ENCODE measurements at places on chromosomes 4 and X.
A peak's percentile ranks its signal among the peaks of the same experiment; 100 is the strongest.

- no peak for DNase-seq
These were observed 164.0 kb downstream of the STAG2 start for GRCh38 chrX:124125471-124125870.

GRCh38 chrX:124211312-124211942 is 121.0 kb upstream of the TEX13D start:
- DNase-seq: no peak

GRCh38 chr4:111806331-111806730 is 338.9 kb upstream of the FAM241A start:
- DNase-seq: no peak

DNA sequence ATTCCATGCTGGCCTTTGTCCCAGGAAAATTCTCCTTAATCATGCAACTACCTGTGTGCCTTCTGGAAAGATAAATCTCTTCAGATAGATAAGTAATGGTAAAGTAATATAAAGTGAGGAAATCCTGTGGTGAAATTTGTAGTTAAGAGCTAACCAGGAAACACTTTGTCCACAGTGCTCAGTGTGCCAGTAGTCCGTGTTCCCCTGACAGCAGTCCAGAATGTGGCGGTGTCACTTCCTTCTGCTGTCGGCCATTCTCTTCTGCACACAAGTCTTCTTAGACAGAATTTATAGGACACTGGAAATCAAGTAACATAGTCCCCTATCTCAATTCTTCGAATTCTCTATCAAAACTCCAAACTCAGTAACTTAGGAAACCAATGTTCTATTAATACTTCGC is 5.7 kb upstream of the CXXC4 start:
- DNase-seq: no peak

DNA sequence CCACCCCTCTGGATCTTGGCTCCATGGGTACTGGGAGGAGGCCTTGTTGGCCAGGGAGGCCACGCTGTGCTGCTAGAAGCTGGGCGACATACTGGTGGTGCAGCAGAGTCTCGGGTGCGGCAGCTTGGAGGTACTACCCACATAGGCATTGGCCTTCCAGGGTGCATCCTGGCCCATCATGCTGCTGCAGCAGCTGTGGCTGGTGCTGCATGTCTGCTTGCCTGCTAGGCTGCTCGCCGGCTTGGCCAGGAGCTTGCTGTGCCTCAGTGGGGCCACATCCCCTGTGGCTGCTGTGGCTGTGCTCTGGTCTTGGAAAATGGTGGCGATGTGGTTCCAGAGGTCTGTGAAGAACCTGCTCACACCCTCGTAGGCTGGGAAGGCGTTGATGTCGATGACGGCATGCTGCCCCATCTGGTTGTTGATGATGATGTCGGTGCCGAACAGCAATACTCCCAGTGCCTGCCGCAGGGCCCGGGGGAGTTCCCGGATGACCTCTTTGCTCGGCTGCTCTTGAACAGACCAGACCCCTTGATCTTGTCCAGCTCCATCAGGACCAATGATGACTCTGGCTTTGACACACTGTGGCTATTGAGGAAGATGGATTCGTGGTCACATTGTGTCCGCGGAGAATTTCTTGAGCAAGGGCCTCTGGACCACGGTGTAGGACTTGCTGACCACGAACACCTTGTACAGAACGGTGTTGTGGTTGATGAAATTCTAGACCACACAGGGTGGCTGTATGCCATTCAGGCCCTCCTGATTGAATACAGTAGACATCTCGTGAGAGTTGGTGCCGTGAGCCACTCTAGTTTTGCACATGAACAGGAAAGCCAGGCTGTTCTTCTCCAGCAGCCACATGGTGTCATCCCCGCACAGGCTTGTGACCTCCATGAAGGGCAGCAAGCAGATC is 11.8 kb downstream of the RBM10 start:
- DNase-seq: no peak

DNA sequence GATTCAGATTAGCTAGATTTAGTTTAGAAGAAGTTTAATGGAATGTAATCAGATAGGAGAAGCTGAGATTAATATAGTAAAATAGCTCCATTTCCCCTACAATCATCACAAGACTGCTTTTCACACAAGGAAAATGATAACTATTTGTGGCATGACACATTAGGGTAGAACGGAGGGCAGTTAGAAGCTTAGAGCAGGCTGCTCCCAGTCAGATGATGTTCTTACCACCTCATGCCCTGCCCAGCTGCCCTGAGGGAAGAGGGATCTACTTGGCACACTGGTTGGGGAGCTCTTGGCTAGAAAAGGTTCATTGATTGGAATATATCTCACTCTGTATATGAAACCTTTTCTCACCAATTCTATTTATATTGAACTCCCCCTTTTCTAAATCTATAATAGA is 180.7 kb upstream of the IL15 start:
- DNase-seq: no peak

GRCh38 chrX:131828482-131828881 is 194.6 kb upstream of the STK26 start:
- no peak for DNase-seq

GRCh38 chr4:40984051-40984450 is 230.3 kb downstream of the APBB2 start:
- DNase-seq: no peak

- no peak for DNase-seq
These were observed 7.3 kb upstream of the DAPP1 start for GRCh38 chr4:99809326-99809725.

- DNase-seq: no peak
These were observed 988.4 kb upstream of the TENM3 start for GRCh38 chr4:181254771-181255170.

GRCh38 chr4:186598686-186599085 is 43.3 kb upstream of the MTNR1A start:
- DNase-seq: no peak

- no peak for DNase-seq
These were observed 826.2 kb upstream of the TENM3 start for GRCh38 chr4:181416966-181417365.

GRCh38 chr4:83643036-83643435 is 107.1 kb downstream of the GPAT3 start:
- no peak for DNase-seq

DNA sequence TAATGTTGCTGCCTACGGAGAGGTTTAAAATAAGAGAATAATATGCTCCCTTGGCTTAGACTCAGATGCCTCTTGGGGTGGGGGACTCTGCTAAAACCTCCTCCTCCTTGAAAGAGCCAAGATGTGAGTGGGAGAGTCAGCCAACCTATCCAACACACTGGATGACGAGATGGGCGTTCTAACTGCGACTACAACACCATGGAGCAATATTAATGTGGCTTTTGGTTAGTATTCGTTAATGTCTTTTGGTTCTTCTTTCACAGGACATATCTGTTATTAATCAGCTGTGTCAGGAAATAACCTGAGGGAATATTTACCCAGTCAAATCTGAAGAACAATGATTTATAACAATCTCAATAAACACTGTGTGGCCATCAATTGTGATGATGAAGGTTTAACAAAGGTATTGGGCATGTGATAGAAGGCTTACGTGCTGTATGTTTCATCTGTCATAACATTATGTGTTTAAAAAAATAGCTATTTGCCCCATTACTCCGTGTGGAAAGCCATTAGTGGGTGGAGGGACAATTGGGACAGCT is 143.5 kb upstream of the FTHL17 start:
- DNase-seq: no peak

DNA sequence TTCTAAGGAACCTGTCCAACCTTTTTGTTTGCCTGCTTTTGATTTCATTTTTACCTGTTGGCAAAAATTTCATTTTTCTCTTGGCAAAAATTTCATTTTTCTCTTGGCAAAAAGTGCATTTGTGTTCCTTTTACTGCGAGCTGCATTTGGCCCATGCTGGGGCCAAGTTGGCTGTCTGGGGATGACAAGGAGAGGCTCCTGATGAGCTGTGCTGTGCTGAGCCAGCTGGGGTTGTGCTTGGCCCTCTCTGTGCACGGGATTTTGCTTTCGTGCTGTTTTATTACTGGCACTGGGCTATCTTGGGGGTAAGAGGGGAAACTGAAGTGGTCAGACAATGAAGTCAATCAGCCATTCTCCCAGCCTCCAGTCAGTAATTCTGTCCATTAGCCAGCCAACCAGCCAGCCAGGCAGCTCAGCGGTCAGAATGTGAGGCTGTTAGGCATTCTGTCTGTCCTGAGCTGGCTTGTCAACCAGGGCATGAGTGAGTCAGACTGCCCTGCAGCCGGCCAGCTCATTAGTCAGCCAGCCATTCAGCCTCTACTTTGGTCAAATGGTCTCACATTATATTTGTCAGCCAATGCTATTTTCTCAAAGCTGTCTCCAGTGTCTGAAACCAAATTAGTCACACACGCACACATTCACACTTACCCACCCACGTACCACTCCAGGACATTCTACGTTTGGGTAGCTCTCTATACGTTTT is 56.9 kb upstream of the PRPS1 start:
- DNase-seq: peak; percentile 35

DNA sequence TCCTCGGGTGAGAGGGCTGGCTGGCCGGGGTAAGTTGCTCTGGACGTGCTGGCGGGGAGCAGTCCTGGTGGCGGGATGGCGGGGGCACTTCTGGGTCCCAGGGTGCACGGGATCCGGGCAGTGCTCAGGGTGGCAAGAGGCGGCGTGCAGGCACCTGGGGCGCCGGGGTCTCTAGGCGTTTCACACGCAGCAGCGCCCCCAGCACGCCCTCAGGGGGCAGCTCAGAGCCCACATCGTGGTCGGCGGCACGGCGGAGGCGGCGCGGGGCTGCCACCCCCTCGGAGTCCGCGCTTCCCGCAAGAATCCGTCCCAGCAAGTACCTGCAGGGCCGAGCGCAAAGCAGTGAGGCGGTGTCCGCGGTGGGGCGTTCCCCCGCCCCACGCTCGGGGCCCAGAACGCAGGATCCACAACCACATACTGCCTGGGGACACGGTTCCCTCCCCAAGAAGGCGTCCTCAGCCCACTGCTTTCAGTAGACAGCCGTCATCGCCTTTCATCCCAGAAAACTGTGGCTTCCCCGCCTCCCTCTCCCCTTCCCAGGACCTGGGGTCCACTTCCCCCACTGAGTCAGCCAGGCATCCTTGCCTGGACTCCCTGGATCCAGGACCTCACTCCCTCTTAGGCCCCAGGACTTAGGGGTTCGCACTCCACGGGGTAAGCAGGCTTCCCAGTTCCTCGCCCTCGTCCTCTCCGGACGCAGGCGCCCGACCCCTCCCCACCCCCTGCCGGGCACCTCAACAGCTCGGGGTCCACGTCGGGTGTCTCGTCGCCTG is 4.1 kb downstream of the PCSK1N start:
- no peak for DNase-seq

DNA sequence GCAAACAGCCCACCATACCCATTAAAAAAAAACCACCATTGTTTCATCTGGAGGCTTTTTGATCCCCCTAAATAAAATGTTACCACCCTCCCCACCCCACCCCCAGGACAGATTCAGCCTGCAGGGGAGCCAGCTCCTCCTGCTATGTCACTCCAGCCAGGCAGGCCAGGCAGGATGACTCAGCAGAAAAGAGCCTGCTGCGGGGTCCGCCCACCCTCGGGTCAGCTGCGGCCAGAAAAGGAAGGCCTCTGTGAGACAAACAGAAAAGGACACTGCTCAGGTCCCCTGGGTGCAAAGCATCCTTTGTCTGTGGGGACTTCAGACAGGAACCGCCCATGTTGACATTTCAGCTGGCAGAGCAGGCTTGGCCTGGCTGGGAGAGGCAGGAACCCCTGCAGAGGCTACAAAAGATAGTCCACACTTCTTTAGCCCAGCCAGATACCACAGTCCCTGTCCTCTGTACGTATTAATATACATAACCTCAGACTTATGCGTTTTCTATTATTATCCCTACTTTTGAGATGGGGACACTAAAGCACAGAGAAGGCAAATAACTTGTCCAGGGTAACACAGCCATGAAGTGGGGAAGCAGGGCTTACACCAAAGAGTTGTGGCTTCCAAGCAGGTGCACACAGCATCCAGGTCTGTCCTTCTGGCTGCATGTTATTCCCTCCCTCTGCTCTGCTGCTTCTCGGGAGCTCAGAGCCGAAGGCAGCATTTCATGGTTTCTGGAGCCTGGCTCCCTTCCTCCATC is 147.7 kb downstream of the CPEB2 start:
- DNase-seq: peak; percentile 78

GRCh38 chr4:133316909-133317308 is 167.8 kb downstream of the PCDH10 start:
- no peak for DNase-seq

DNA sequence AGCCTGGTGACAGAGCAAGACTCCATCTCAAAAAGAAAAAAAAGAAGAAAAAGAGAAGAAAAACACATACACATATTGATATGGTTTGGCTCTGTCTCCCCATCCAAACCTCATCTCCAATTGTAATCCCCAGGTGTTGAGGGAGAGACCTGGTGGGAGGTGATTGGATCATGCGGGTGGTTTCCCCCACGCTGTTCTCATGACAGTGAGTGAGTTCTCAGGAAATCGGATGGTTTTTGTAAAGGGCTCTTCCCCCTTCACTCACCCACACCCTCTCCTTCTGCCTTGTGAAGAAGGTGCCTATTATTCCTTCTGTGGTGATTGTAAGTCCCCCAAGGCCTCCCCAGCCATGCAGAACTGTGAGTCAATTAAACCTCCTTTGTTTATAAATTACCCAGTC is 68.4 kb downstream of the LDB2 start:
- DNase-seq: no peak

- DNase-seq: no peak
These were observed 421.5 kb downstream of the NLGN4X start for GRCh38 chrX:5807181-5807580.

DNA sequence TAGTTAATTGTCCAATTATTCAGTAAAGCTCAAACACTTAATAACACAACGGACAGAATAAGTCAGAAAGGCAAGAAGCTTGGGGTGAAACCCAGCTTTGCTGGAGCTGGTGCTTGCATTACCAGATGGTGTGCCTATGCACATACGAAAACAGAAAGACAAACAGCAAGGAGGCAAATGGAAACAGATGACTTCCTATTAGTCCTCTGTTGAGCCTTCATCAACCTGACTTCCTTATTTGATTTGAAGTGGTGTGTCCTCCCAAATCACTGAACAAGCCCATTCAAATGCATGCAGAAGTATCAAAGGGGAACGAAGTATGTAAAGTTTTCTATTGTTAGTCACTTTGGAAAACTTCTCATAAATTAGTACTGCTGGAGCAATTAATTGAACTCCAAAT is 166.2 kb downstream of the ATP10D start:
- DNase-seq: no peak

GRCh38 chrX:31604629-31605221 is 532.9 kb upstream of the FTHL17 start:
- DNase-seq: no peak

- peak; percentile 14 for DNase-seq
These were observed 17.8 kb upstream of the ZNF827 start for GRCh38 chr4:145956288-145956890.
